ENCODE measurements at places on chromosomes 5 and 9.

DNA sequence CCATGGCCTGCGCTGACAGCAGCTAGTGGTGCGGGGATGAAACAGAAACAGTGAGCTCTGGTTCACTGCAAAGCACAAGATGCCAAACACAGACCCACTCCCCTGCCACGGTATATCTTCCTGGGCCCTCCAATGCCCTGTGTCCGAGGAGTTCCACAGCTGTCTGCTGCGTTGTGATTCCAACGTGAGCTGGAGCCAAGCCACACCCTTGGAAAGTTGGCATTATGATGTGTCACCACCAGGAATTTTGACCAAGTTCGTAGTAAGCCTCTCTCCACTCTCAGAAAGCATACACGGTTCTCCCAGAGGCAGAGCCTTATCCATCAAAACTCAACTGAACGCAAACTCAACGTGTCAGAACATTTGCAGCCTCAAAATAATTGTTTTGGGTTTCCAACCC is 55.6 kb downstream of the MACROH2A1 start:
- DNase-seq, result no peak

- DNase-seq, result no peak
These were observed 36.0 kb downstream of the NR6A1 start for GRCh38 chr9:124735121-124735520.

GRCh38 chr9:137319011-137319738 is 17.1 kb upstream of the NRARP start:
- DNase-seq, result peak; percentile 67

GRCh38 chr9:137445275-137445807 is 4.2 kb upstream of the ENTPD8 start:
- DNase-seq, result peak; percentile 59

- no peak for DNase-seq
These were observed 30.4 kb downstream of the MTREX start for GRCh38 chr5:55338092-55338613.

DNA sequence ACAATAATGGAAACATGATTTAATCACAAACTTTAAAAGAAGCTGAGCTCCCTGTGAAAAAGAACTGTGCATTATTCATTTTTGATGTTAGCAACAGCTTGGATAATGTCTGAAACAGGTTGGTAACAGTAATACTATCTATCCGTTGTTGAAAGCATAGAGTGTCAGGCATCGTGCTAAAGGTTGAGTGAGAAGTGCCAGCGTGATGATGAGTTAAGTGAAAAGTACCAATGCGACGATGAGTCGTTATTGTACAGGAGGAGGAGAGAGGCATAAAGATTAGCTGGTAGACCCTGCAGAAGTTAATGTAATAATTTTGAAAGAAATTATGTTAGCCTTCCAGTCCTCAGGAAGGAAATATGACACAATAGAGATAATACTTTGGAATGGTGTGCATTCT is 593.6 kb downstream of the MAT2B start:
- DNase-seq, result no peak

DNA sequence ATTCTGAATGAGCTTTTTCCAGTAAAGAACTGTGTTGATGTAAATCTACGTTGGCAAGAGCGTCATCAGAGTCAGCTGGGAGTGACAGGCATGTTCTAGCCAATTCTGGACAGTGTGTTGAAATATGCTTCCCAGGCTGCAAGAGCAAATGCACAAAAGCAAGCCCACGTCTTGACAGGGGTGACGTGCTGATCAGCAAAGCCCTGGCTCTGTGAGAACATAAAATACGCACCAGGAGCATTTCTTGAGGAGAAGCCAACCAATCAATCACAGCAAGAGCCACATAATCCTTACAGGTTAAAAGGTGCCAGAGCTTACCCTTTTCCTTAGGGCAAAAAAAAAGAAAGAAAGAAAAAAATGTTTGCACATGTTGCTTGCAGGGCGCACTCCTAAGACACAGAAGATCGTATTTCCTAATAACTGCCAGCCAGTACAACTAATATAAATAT is 148.1 kb downstream of the PDE4D start:
- no peak for DNase-seq

DNA sequence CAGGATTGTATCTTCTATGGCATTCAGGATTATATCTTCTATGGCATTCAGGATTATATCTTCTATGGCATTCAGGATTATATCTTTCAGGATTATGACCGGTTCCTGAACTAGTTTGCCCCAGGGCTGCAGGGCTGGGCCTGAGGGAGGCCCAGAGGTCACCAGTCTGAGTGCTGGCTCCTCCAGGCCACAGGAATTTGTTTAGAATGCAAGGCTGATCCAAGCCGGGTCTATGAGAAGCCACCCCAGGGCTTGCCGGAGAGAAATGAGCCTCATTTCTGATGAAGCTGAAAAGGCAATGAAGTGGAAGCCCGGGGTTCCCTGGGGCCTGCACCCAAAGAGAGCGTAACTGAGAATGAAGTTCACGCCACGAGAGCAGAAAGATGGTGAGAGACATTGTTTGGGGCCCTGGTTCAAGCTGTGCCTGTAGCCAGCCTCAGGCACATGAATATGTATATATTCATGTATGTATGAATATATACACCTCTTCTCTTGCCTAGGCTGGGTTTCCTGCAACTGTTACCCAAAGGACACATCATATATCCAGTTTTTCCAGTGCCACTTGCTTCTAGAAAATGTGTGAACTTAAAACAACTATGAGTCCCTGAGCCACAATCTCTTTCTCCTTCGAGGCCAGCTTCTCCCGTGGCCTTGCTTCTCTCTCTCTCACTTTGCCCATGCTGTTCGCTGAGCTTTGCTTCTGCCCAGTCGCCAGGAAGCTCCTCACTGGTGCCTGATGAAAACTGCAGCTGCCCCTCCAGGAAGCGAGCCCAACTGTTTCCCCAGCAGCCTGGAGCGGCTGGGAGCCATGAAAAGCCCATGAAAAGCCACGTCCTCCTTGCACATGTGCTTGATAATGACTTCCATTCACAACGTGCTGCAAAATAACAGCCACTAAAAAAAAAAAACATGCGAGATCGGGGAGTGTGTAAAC is 62.3 kb downstream of the GTF3C4 start:
- DNase-seq, result no peak

GRCh38 chr5:111072949-111073682 is 1.6 kb downstream of the TSLP start:
- DNase-seq, result no peak

DNA sequence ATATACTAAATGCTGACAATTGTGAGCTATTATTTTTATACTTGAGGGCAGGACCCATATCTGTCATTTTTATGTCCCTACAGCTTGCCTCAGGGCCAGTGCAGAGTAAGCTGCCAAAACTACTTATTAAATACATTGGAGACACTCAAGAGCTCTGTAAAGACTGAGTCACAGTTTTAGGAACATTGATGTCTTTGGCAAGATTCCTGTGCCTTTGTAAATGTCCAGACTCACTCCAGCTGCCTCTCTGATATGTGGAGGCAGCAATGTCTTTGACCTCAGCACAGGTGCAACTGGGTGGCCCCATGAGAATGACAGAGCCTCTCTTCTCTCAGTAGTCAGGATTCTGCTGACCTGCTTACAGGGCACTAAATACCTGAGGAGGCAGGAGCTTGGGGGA is 363.2 kb downstream of the OSTF1 start:
- DNase-seq, result no peak
